ENCODE measurements at places on chromosomes 1 and 21. TPM values are rescaled to one million over a fixed set of nuclear protein-coding genes. Genes with fewer than 3 reads are reported as not detected.

NBPF6 gene
- 0.39 TPM for total RNA-seq

ENAH gene
- not detected for total RNA-seq

FCMR gene
- 65.7 TPM for total RNA-seq

CDA gene
- total RNA-seq: not detected

EXTL1 gene
- total RNA-seq: not detected

KIF14 gene
- 17.0 TPM for total RNA-seq

MTMR11 gene
- 12.9 TPM for total RNA-seq

PLK3 gene
- total RNA-seq: 93.2 TPM

CHIA gene
- not detected for total RNA-seq

CFHR1 gene
- total RNA-seq: not detected

ELOA gene
- 43.0 TPM for total RNA-seq

OR2T29 gene
- total RNA-seq: not detected

B4GALT2 gene
- total RNA-seq: 16.1 TPM

TSSK3 gene
- total RNA-seq: 1.2 TPM

All from T-helper 1 cell treated with Interleukin-12 subunit alpha and Interleukin-12 subunit beta and Interleukin-4 antibody, amounts not matched to agents 30 ng/mL and 1 ng/mL, for 36 hours (primary cell).